Stimulated activated CD8-positive, alpha-beta memory T cell treated with anti-CD3 and anti-CD28 coated beads, Interleukin-4, amount 100 ng/mL, for 1 hour (primary cell): ENCODE measurements at places on chromosomes 12 and 14.

DNA sequence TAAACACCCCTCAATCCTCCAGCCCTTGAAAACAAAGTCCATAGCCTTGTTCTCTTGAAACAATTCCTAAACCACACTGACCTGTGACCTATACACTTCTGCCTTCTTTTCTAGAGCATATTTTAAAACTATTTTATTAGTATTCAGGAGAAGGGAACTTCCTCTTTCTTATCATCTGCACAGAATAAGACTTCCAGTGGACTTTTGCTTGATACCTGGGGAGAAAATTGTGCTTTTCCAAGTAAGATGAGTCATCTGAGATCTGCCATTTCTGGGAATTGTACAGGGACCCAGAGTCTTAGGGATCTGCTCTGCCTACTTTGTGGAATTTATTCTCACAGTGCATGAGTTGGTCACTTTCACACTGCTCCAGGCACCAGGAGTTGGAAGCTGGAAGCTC is 10.5 kb upstream of the WNT5B start:
- DNase-seq, result no peak

DNA sequence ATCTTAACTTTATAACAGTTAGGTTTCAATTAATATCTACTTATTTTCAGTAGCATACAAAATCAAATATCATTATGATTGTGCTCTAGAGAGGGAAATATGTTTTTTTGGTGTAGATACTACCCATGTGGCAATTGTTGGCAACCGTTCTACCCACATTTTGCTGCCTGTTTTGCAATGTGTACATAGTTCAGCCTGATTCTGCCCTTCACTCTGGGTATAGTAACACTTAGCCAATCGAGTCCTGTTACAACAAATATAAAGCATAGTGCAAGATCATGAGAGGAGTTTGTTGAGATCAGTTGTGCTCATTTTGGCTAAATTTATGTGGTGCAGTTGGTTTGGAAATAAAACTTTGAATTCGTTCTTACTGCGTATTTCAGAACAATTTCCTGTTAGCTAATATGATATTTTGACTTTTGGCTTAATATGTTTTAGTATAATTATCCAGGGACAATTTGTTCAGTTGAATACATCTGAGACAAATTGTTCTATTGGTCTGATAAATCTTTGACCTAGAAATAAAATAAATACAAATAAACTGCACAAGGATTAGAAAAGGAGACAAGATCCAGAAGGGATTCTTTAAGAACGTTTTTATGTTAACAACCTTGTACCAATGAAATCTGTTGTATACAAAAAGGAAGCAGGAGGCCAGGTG is 76.9 kb downstream of the ATF7IP start:
- no peak for DNase-seq

- DNase-seq, result no peak
These were observed 13.6 kb upstream of the TFCP2 start for GRCh38 chr12:51186465-51187085.

DNA sequence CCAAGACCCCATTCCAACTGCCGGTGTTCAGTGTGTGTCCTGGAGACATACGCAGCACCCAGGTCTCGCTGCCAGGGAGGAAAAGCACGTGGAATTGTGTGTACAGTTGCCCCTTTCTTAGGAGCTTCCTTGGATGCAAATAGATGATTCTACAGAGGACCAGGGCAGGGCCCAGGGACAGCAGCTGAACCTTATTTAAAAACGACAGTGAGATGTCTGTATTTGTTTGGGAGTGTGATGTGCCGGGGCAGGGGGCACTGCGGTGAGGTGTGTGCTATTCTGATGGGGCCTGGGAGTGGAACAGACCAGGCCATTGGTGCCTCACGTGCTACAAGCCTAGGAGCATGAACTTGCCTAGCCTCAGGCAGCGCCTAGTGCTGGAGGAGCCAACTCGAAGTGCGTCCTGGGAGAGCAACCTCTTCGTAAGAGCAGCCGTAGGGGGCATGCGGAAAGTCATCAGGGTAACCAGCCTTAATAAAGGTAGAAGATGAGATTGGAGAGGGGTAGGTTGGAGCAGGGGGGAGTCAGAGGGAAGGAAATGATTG is 98.3 kb upstream of the ESRRB start:
- DNase-seq, result no peak

DNA sequence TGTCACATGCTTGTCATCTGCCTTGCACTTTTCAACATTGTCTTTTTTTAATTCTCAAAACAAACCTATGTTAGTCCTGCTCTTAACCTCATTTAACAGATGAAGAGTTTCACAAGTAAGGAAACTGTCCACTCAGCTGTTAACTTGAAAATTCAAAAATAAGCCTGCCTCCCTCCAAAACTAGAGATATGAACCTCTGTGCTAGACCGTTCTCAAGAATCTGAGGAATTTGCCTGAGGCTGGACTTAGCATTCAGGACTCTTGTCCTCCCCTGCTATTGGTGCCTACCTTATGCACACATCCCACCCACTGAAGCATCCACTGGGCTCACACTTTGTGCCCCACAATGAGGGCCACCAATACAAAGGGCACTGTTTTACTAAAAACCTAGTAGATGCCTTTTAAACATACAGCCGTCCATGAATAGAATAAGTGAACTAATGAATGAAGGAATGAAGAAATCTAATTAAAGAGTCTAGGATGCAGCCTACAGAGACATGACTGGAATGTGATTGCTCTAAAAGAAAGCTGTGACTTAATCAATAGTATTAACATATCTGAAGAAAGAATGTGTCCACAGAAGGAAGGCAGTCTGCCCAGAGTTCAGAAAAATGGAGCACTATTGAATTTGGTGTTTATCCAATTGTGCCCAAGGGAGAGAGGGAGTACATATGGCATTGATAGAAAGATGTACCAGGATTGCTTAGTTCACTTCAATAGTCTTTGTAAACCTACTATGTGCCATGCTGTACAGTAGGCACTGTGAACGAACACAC is 238.5 kb downstream of the SPTSSA start:
- no peak for DNase-seq

GRCh38 chr14:106530423-106531107 is 1004.2 kb downstream of the TMEM121 start:
- no peak for DNase-seq
